ENCODE measurements at places on chromosomes 6 and 20.

DNA sequence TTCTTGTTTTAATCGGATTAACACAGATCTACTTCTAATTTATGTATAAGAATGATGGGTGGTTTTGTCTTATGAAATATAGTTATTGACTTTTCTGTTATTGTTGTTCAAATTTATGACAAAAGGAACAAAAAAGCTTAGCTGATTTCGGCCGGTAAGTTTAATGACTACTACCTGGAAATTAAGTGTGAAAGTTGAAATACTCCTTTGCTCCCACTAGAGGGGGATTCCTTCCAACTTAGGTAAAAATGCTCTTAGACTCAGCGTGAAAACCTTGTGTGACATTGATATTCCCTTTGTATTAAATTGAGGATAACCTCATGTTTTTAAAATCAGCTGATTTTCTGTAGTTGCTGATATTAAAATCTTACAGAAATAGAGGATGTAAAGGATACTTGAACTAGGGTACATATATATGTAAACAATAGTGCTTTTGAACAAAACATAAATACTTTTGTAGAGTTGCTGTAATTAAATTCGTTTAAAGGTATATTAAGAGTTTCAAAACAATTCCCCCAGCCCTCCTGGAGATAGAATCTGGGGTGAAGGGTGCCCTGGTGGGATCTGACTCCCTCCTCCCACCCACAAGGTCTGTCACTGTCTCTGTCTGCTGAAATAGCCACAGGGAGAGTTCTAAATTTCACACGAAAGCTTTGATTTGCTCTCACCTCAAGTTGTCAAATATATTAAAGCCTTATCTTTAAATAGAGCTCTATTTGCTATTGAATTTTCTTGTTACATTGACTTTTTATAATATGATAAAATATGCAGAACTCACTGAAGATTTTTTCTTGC, 257.5 kb downstream of the ARID1B start:
- peak; percentile 60 for DNase-seq

DNA sequence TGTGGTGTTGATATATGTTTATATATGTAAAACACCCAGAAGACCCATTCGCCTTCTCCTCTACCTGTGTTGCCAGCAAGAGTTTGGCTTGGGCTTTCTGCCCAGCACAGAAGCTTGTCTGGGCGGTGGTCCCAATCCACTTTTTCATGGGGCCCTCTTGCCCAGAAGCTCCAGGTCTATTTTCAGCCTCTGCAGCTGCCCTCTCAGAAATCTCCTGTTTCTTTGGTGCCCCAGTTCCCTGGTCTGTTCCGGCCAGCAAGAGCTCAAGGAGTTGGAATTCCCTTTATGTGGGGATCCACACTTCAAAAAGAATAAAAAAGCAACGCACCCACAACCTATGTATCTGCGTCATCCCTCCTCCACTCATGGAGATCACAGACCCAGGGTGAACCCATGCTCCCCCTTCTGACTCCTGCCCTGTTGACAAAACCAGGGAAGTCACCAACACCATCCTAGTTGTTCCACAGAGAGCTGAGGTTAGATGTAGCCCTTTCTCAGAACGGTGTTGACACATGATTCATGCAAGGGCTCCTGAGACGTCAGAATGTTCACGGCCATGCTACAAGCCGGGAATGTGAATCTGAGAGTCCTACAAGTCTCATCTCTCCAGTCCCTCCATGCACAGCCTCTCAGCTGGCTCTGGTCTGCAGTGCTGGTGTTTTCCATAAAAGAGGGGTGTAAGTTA, 156.8 kb upstream of the RIN2 start:
- DNase-seq = no peak

DNA sequence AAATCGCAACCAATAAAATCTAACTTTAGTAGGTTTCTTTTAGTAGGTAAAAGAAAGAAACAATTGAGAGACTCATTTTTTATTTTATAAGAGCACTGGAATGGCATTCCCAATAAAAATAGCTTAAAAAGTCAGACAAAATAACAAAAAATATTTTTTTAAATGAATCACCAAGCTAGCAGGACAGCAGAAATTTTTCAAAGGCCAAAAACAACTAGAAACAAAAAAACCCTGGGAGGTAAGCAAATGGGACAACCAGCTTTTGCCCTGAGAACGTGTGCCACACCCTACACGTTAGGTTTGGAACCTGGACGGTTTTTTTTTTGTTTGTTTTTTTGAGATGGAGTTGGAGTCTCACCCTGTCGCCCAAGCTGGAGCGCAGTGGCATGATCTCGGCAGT, 19.6 kb downstream of the GPLD1 start:
- no peak for DNase-seq

- DNase-seq = no peak
Measured at GRCh38 chr6:111356551-111356950, 126.5 kb downstream of the REV3L start.

DNA sequence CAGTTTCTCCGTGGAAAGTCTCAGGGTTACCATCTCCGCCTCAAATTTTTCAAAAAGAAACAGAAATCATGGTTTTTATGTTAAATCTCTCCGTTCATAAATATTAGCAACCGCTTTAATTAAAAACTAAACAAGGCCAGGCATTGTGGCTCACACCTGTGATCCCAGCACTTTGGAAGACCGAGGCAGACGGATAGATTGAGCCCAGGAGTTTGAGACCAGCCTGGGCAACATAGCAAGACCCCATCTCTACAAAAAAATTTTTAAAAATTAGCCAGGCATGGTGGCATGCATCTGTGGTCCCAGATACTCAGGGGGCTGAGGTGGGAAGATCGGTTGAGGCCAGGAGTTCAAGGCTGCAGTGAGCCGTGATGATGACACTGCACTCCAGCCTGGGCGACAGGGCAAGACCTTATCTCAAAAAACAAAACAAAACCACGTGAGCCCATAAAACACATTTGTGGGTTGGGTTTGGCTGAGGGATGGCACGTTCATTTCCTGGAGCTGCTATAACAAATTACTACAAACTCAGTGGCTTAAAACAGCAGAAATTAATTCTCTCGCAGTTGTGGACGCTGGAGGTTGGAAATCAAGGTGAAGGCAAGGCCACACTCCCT, 223.2 kb downstream of the ZNF217 start:
- no peak for DNase-seq

DNA sequence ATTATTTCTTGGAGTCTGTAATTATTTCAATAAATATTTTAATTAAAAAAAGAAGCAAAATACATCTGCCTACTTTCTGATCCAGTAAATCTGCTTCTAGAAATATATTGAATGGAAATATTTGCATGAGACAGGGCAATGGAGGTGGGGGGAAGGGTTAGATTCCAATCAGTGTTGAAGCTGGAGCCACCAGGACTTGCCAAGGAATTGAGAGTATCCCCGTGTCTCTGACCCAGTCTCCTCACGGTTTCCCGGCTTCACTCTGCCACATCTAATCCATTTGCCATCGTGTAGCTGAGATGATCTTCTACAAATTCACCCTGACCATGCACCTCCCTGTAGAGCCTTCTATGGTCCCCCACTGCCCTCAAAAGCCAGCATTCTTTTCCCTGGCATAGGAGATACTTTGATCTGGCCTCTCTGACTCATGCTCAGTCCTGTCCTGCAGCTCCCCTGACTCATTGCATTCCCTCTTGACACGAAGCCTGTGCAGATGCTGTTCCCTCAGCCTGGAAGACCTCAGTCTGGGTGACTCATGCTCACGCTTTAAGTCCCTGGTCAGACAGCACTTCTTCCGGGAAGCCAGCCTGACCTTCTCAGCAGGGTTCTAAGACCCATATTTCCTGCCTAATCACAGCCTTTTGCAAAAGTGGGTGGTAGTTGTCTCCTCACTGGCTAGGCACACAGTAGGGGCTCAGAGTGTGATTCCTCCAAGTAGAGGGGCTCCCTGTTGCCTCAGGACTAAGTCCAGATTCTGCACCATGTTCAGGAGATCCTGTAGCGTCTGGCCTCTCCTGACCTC, 23.0 kb upstream of the FKBP1A start:
- DNase-seq = no peak

- no peak for DNase-seq
Measured at GRCh38 chr6:39453241-39453640, 130.7 kb upstream of the KCNK16 start.
